Activated gamma-delta T cell treated with Interleukin-2 at 50 U/mL for 16 hours (primary cell): ENCODE measurements at places on chromosomes 5 and 9.

DNA sequence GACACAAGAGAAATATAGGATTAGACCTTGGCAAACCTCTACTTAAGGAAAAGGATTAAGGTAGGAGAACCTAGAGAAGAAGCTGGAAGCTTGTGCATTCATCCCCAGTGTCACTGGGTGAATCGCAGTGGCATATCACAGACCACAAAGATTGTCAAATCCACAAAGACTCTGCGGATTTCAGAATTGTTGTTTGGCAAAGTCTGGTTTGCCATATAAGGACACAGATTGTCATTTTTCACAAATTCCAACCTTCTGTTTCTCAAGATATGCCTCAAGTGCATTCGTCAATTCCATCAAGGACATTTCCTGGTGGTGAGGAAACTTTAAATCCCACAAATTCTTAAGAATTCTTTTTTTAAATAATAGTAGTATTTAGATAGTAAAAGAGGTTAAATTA lies 395.1 kb upstream of the PAPPA start:
- no peak for DNase-seq

GRCh38 chr5:35741971-35742370 lies 114.7 kb upstream of the IL7R start:
- DNase-seq: no peak

- DNase-seq: no peak
These were observed 28.2 kb upstream of the CPLX2 start for GRCh38 chr5:175842951-175843793.

DNA sequence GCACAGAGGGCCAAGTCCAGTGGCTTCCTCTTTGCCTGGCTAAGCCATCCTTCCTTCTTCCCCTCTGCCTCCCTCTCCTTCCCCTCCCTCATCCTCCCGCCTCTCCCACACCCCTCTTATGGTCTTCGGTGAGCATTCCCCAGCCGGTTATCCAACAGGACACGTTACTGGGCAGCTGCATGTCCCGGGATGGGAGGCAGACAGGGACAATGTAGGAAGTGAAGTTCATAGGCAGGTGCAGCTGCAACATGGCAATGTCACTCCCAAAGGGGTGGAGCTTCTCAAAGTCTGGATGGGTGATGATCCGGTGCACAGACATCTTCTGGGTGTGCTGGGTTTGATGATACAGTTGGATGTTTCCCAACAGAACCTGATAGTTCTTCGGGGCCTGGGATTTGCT lies 71.4 kb upstream of the SPTLC1 start:
- DNase-seq: no peak

GRCh38 chr9:131239161-131239975 lies 36.9 kb downstream of the FAM78A start:
- no peak for DNase-seq

DNA sequence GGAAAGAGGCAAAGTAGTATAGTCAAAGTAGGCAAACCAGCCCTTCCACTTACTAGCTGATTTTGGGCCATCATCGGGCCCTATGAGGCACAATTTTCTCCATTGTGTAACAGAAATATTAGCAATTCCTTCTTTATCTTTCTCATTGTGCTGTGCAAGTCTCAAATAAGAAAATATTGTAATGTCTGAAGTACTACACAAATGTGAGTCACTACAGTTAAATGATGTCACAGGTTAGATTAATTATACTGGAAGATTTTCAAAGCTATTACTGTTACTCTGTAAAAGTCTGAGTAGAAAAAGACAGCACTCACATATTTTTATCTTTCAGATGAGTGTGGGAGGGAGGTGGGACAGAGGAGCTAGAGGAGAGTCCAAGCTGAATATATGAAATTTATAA lies 12.4 kb upstream of the TMC1 start:
- DNase-seq: no peak

GRCh38 chr9:38715684-38716083 lies 4.2 kb downstream of the FAM240B start:
- DNase-seq: no peak

- no peak for DNase-seq
These were observed 31.1 kb upstream of the BNC2 start for GRCh38 chr9:16901590-16901989.

DNA sequence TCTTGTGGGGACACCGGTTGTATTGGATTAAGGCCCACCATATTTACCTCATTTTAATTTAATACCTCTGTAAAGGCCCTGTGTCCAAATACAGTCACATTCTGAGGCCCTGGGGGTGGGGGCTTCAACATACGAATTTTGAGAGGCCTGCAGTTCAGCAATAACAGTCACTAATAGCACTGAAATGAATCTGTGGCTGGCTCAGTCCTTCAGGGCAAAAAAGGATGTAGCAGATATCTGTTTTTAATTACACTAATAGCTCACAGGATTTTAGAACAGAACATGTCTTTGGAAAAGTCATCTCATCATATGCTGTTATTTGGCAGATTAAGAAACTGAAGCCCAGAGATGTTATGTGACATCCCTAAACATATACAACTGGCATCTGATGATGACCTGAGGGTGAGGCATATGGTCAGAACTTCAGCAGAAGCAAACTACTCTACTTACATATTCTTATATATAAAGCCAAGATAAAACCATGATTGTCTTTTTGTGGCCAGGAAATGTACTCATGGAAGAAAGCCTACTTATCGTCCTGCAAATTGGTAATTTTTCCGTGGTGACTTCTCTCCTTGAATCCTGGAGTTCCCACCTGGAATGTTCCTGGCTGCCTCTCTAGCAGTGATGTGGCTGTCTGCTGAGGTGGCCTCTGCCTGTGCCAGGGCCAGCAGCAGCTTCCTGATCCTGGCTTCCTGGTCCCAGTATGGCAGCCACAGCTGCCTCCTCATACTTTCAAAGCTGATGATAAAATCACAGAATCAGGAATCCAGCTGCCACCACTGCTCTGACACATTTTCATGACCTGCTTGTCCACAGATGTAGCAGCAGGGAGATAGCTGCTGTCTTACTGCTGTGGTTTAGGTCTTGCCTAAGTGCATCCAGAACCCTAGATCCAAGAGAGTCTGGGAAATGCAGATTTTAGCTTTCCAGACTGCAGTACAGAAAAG lies 72.1 kb upstream of the ANKRD55 start:
- DNase-seq: no peak

DNA sequence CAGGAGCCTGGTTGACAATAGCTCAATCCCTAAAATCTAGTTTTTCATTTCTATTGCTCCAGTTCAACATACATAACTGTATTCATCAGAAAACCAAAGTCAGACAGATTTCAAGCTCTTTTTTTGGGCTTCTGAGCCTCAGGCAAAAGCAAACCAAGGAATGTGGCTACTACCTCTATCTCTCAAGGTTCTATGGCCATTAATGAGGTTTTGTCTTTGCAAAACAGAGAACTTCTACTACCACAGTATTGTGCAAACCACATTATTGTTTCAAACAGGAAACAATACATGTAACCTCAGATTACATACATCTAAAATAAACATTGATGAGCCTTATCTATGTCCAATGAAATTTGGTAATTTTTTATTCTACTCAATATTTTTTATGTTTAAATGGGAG lies 35.5 kb upstream of the FTMT start:
- DNase-seq: no peak

GRCh38 chr9:95087659-95088242 lies 229.8 kb downstream of the FANCC start:
- no peak for DNase-seq

DNA sequence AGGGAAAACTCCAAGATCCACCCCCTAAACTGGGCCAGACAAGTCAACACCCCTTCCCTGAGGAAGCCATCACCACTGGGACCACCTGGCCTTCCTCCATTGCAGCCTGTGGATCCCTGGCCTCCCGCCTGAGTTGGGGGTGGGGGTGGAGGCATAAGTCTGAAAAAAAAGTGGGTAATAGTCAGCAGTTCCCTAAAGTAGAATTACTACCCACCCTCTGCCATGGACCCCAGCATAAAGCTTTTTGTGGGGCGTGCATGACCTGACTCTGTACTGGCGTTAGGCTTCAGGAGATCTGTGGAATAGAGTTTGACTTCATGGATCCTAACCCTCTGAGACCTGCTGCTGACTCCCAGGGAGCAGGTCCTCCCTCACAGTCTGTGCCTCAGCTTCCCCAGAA lies 2.0 kb upstream of the CXXC5 start:
- no peak for DNase-seq

GRCh38 chr5:74055486-74056106 lies 429.6 kb downstream of the ARHGEF28 start:
- no peak for DNase-seq

- no peak for DNase-seq
These were observed 118.3 kb downstream of the DRD1 start for GRCh38 chr5:175325681-175326080.

- no peak for DNase-seq
These were observed 196.8 kb upstream of the TRIM32 start for GRCh38 chr9:116490321-116490720.

GRCh38 chr9:126607731-126608130 lies 6.0 kb upstream of the LMX1B start:
- no peak for DNase-seq

GRCh38 chr5:9898319-9898718 lies 268.2 kb upstream of the TAS2R1 start:
- no peak for DNase-seq

DNA sequence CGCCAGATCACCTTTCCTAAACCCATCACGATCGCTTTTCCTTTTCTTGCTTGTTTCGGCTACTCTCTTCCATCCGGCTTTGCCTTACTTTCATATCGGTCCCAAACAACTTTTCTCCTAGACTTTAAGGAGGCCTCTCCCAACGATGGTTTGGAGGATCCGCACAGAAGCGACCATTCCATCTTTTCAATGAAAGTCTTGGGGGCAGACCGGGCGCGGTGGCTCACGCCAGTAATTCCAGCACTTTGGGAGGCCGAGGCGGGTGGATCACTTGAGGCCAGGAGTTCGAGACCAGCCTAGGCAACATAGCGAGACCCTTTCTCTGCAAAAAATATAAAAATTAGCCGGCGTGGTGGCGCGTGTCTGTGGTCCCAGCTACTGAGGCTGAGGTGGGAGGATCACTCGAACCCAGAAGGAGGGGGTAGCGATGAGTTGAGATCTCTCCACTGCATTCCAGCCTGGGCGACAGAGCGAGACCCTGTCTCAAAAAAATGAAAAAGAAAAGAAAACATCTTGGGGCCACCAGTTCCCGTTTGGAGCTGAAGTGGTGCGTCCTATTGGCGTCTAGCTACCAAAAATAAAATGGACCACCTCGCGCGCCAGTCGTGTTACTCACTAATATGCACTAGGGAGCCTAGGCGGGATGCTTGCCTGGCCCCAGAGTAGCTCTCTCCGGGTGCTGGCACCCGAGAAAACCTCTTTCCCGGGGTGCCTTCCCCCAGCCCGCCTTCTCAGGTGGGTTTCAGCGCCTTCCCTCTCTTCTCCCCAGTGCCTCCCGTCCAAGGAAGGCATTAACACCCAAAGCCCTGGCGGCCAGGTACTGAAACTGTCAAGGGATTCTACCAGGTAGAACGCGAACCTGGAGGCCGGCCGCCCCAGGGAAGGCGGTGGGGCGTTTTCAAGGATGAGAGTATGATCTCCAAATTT lies 800 bp upstream of the AP3B1 start:
- DNase-seq: peak; percentile 40

DNA sequence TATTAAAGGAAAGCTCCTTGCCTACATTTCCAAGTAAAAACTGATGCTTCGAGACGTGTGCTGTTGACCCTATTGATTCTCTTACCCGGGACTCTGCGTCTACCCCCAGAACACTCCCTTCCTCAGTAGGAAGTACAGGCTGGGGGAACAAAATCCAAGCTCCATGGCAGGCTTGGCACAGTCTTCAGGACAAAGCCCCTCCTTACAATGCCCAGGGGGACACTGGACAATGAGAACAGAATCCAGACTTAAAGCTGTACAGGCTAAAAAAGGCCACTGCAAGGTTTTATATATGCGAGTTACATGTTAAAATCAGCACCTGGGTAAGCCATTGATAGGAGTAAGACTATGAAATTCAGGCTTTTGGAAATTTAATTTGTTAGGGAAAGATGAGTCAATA lies 250.6 kb upstream of the DAPK1 start:
- DNase-seq: no peak

- no peak for DNase-seq
These were observed 100.9 kb upstream of the FSTL4 start for GRCh38 chr5:133713209-133713608.

DNA sequence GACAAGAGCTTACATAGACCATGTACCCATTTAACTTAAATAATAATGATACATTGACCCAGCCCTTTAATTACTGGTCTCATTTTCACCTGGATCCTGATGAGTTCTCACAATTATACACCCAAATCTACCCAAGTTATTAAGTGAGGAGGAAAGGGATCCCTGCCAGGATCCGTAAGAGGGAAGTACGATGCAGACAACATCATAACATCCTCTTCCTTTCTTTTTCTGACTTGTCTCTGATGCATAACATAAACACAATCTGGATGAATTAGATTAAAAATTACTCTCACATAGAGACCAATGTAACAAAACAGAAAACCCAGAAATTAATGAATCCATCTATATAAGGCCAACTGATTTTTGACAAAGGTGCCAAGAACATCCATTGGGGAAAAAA lies 17.0 kb downstream of the MARCHF3 start:
- no peak for DNase-seq

DNA sequence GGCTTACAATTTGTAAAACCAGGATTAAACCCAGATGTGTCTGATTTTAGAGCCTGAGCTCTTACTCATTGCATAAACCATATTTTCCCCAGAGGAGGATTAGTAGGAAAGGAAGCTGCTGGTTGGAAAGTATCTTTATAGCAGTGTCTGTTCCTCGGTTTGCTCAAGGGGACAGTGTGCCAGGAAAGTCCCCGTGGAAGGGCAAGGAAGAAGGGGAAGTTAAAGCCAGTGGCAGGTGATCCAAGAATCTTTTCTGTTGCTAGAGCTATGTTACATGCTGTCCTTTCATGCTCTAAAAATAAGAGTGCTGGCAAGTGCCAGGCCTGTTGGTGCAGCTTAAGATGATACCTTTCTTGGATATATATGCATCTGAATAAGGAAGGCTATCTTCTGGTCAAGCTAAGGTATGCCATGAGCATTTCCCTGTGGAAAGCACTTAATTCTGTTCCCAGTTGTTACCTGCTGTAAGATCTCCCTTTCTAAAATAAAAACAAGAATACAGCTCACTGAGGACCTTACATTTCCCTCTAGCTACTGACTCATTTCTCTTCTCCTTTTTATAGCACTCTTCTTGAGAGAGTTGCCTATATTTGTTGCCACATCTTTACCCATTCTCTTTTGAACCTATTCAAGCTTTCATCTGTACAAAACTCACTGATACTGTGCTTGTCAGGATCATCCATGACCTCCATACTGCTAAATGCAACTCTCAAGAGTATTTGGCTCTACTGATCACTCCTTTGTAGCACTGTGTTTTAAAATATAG lies 8.0 kb downstream of the PDCD1LG2 start:
- no peak for DNase-seq
